Naive thymus-derived CD4-positive, alpha-beta T cell (primary cell): ENCODE measurements at places on chromosomes 1 and 21. TPM values are rescaled to one million over a fixed set of nuclear protein-coding genes. Genes with fewer than 3 reads are reported as not detected.

DNA sequence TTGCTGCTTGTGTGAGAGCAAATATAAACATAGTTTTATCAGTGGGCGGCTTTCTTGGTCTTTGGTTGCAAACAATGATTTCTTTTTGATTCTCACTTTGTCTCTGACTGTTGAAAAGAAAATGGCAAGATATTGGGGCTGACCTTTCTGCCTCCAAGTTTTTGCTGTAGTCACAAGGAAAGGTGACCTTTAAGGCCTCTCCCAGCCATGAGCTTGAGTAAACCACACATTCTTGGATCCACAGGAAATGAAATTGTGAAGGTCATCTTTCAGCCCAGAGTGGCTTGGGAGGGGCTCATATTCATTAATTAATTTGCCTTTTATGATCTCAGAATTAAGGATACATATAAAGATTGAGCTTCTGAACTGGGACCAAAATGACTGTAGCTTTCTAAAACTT, 241.6 kb downstream of the BACH1 start:
- no peak for DNase-seq
- H3K27me3 ChIP-seq, result no peaks in the 10 kb centered on the region
- no peak overlapping the region for H3K4me3 ChIP-seq
- H3K27ac ChIP-seq, result no peak overlapping the region
- H3K4me1 ChIP-seq, result no peaks in the 10 kb centered on the region

- H3K36me3 ChIP-seq, result peaks cover 15% of the 10 kb centered on the region
- no peak for DNase-seq
- H3K27ac ChIP-seq, result no peak overlapping the region
- no peaks in the 10 kb centered on the region for H3K4me1 ChIP-seq
- no peak overlapping the region for H3K4me3 ChIP-seq
These were observed 64.6 kb downstream of the KDM1A start for GRCh38 chr1:23083714-23084480.

DNA sequence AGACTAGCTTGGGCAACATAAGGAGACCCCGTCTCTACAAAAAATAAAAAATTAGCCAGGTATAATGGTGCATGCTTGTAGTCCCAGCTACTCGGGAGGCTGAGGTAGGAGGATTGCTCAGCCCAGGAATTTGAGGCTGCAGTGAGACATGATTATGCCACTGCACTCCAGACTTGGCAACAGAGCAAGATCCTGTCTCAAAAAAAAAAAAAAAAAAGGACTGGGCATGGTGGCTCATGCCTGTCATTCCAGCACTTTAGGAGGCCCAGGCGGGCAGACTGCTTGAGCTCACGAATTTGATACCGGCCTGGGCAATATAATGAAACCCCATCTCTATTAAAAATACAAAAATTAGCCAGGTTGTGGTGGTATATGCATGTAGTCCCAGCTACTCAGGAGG, 47.3 kb upstream of the BCL10 start:
- H3K4me3 ChIP-seq, result no peak overlapping the region
- H3K27ac ChIP-seq, result no peak overlapping the region
- no peak for DNase-seq
- H3K36me3 ChIP-seq, result no peaks in the 10 kb centered on the region

DNA sequence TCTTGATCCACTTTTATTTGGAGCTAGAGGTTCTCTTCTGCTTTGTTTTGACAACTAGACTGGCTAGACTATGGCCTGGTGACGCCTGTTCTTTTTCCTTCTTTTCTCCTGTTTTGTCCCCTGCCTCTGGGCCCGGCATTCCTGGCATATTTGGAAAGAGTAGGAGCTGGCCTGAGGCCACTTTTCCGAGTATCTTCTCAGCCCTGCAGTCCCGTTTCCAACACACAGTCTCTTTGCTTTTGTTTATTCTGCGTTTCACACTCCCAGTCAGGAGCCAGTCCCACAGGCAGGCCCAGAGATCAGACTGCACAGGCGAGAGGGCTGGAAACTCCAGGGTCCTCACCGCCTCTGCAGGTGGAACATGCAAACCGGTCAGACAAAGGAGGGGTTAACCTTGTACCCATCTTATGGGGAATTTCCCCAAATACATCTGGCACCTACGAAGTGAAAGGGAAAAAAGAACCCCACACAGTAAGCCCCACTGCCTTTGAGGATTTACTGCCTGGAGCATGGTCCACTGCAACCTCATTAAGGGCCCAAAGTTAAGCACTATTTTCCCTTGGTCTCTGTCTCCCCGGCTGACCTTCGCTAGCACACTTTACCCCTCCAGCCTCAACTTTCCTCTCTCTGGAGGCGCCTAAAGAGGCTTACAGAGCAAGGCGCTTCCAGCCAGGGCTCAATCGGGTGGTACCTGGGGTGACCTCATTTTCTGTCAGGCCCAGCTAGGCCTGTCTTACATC, 141.1 kb downstream of the TOMM20 start:
- no peaks in the 10 kb centered on the region for H3K36me3 ChIP-seq
- peaks cover 9% of the 10 kb centered on the region for H3K4me1 ChIP-seq
- no peak overlapping the region for H3K27ac ChIP-seq
- DNase-seq, result no peak
- H3K27me3 ChIP-seq, result no peaks in the 10 kb centered on the region
- H3K4me3 ChIP-seq, result no peak overlapping the region

The BACH1 gene
- total RNA-seq, result 95.6 TPM

DNA sequence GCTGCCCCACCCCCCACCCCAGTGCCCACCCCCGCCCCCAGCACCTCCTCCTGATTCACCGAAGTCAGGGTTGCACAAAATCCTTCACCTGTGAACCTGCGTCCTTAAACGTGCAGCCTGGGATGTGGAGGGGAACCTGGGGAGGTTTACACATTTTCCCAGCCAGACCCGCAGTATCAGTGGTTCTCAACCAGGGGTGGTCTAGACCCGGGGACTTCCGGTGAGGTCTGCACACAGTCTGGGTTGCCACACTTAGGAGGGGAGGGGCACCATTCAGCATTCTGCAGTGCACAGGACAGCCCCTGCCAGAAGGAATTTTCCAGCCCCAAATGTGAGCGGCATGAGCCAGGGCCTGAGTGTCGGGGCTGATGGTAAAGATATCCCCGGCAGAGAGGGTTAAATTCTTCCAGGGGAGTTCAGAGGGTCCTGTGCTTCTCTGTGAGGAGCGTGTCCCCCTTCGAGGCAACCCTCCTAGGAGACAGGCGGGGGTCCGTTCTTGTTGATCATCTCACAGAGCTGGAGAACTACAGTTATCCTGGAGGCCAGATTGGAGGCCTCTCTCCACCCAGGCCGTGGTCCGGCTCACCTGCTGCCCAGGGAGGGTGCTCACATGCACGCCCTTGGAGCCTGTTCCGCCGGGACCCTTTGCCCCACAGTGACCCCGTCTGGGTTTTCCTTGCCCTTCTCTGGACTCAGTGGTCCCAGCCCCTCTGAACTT, 113.6 kb downstream of the SIK1 start:
- no peak overlapping the region for H3K27ac ChIP-seq
- no peaks in the 10 kb centered on the region for H3K27me3 ChIP-seq
- no peaks in the 10 kb centered on the region for H3K4me1 ChIP-seq
- H3K4me3 ChIP-seq, result no peak overlapping the region
- no peaks in the 10 kb centered on the region for H3K36me3 ChIP-seq

DNA sequence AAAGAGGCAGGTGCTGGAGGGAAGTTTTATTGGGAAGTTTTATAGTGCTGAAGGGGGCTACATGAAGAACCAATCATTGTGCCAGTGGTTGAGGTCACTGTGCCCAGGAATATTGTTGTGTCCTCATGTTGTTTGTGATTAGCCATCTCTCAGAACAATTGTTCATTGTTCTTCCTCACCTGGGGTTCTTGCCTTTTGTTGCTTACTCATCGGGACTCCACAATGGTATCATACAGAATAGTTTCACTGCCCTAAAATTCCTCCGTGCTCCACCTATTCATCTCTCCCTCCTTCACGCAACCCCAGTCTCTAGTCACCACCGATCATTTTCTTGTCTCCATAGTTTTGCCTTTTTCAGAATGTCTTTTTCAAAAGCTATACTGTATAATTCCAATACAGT, 38.9 kb upstream of the CDC14A start:
- no peaks in the 10 kb centered on the region for H3K4me1 ChIP-seq
- H3K4me3 ChIP-seq, result no peak overlapping the region
- H3K36me3 ChIP-seq, result no peaks in the 10 kb centered on the region
- no peaks in the 10 kb centered on the region for H3K27me3 ChIP-seq
- no peak overlapping the region for H3K27ac ChIP-seq

- no peak for DNase-seq
- no peaks in the 10 kb centered on the region for H3K4me1 ChIP-seq
- no peak overlapping the region for H3K4me3 ChIP-seq
- no peaks in the 10 kb centered on the region for H3K27me3 ChIP-seq
These were observed 232.1 kb upstream of the KAZN start for GRCh38 chr1:14366091-14367018.
